ENCODE measurements at places on chromosomes 6 and 20.

- no peak for DNase-seq
Observed at GRCh38 chr6:166251211-166251610, 57.0 kb downstream of the PRR18 start.

- DNase-seq = no peak
Observed at GRCh38 chr6:63636518-63637021, 968 bp downstream of the PHF3 start.

- DNase-seq = no peak
Observed at GRCh38 chr20:821731-822065, 11.8 kb upstream of the FAM110A start.

DNA sequence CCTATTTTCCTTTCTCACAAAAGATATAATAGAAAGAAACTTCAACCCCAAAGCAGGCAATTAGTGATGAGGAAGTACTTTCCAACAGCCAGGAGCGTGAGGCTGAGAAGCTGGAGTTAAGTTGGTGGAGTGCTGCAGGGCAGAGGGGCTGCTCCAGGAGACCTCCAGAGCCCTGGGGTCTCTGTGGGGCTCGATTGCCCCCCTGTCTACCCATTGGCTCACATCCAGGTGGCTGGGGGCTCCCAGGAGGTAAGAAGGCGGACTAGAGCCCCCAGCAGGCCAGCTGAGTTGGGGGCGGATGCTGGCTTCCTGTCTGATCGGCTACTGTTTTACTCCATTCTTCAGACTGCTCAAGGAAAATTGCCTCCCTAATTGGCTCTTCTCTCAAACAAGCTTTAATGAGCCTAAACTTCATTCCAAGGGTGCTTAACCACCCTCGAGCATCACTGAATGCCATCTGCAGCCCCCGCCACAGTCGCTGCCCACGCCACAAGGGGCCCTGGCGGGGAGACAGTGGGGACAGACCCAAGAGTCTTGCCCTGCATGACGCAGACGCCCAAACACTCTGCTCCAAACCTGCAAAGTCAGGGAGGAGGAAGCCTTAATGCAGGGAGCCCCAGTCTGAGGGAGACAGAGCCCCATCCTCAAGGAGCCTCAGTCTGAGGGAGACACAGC, 78.6 kb downstream of the MDGA1 start:
- DNase-seq = no peak

- no peak for DNase-seq
Observed at GRCh38 chr6:23547851-23548250, 578.2 kb upstream of the NRSN1 start.

DNA sequence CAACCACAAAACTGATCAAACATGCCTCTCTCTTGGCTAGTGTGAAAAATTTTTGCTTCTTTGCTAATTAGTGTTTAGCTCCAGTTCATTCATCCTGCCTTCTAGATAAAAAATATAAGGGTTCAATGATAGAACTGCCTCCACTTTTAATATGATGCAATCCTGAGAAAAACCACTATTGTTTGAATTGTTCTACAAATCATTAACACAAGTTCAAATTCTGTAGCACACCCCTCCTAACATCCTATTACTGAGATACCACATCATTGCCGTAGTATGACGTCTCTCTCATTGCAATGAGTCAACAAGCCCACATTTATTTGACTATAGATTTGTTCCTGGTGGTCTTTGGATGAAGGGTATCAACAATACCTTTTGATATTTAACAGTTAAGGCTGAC, 365.8 kb upstream of the OPRM1 start:
- DNase-seq = no peak

- no peak for DNase-seq
Observed at GRCh38 chr20:33304046-33304445, 21.0 kb downstream of the BPIFB1 start.

GRCh38 chr6:125818772-125819260, 28.1 kb downstream of the NCOA7 start:
- DNase-seq = no peak
